SK-N-SH (cell line): ENCODE measurements at places on chromosomes 5 and 9. TPM values are rescaled to one million over a fixed set of nuclear protein-coding genes. Genes with fewer than 3 reads are reported as not detected.

DNA sequence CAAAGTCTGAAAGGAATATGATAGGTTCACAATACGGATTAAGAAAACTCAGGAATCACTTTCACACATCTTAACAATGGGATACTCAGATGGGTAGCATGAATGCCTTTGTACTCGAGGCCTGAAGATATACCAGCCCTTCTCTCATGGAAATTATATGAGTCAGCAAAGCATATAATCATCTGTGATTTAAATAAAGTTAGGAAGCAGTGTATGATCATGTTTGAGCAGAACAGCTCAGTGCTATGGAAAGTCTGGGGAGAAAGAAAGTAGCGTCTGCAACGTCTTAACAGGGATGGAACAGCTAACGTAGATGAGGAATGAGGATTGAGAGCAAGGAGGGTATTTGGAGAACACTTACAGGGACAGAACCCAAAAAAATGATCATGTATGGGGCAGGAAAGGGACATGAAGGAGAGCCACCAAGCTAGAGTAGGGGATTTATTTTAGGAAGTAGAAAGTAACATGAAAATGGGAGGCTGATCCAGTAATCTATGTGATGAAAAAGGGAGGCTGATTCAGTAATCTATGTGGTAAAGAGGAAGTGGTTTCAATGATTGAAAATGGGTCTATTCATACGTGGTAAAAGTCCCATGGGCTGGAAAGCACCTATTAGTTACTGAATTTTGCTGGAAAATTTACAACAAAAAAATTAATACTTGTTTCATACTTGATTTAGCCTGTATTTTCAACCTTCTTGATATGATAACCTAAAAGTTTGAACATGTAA is 85.9 kb downstream of the GNA14 start:
- no peak overlapping the region for H3K27ac ChIP-seq
- DNase-seq, result no peak
- no peaks in the 10 kb centered on the region; the same call in 1 of the 2 replicates for H3K4me1 ChIP-seq
- no peak overlapping the region for H3K4me3 ChIP-seq
- H3K36me3 ChIP-seq, result no peaks in the 10 kb centered on the region

The FREM1 gene
- 0.26 and 0.60 TPM in 2 replicates for polyA plus RNA-seq

- no peaks in the 10 kb centered on the region for H3K4me1 ChIP-seq
- no peak overlapping the region for H3K4me3 ChIP-seq
- no peak for DNase-seq
These were observed 9.1 kb downstream of the SPATA31E1 start for GRCh38 chr9:87891754-87892153.

The EQTN gene
- not detected in 2 replicates for polyA plus RNA-seq

DNA sequence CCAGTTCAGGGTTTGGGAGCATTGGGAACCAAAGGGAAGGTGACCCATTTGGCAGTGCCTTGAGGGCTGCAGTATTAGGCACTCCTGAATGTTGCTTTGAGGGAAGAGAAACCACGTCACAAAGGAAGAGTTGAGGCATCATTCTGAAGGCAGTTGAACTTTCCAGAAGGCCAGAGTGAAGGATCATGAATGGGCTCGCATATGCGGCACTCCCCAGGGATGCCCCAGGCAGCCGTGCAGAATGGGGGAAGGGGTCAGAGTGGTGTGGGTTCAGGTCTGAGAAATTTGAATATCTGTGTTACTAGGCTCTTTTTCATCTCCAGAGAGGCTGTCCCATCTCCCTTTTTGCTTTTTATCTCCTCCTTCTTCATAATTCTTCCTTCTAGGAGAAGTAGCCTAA is 60.6 kb upstream of the HMHB1 start:
- H3K27me3 ChIP-seq, result no peaks in the 10 kb centered on the region
- no peaks in the 10 kb centered on the region for H3K36me3 ChIP-seq
- no peak overlapping the region for H3K4me3 ChIP-seq
- no peak for DNase-seq
- H3K27ac ChIP-seq, result no peak overlapping the region
- no peaks in the 10 kb centered on the region; the same call in 1 of the 2 replicates for H3K4me1 ChIP-seq

GRCh38 chr9:71681708-71682272 is 86.5 kb downstream of the CEMIP2 start:
- peak overlapping the region; percentile 78 for H3K27ac ChIP-seq
- no peak for DNase-seq
- H3K36me3 ChIP-seq, result no peaks in the 10 kb centered on the region
- H3K4me1 ChIP-seq, result peaks cover 39% of the 10 kb centered on the region; the same call in 1 of the 2 replicates
- H3K4me3 ChIP-seq, result peak overlapping the region; percentile 25
- H3K27me3 ChIP-seq, result no peaks in the 10 kb centered on the region

DNA sequence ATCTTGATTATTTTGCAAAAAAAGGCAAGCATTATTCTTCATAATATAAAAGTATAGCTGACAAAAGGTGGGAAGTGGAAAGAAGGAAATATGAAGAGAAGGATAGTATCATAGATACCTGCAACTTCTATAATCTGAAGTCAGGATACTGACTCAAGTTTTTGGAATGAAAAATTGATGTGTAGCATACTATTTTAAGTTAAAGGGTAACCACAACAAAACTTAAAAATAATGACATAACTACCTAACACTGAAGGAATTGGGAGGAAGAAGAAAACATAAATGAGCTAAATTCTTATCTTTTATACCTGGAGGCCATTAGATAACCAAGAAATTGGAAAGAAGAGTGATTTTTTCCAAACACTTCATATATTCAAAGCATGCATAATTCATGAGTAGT is 51.8 kb upstream of the TLE1 start:
- no peak overlapping the region for H3K4me3 ChIP-seq
- no peaks in the 10 kb centered on the region for H3K36me3 ChIP-seq
- no peaks in the 10 kb centered on the region for H3K4me1 ChIP-seq

DNA sequence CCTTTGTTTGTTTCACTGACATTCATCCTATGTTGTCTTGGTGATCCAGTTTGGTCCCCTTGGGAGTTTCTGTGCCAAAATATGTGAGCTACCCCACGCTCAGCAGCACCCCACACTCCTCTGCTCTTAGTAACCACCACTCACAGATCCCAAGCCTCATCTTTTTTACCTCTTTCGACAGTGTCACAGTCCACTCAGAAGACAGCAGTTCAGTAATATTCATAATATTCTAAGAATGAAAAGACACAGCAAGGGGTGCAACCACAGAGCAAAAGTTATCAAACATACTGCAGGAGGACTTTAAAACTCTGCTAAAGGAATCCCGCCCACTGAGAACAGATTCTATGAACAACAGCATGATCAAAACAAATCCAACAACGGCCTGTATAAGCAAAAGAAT is 28.2 kb downstream of the RNF130 start:
- DNase-seq, result no peak
- peaks cover under 1% of the 10 kb centered on the region; the same call in 1 of the 2 replicates for H3K4me1 ChIP-seq
- peaks cover 4% of the 10 kb centered on the region; the same call in 1 of the 2 replicates for H3K36me3 ChIP-seq
- no peak overlapping the region for H3K4me3 ChIP-seq
- no peaks in the 10 kb centered on the region for H3K27me3 ChIP-seq

The NAIF1 gene
- polyA plus RNA-seq, result 14.6 and 14.8 TPM in 2 replicates

The KIF12 gene
- polyA plus RNA-seq, result 0.15 and 0.35 TPM in 2 replicates

DNA sequence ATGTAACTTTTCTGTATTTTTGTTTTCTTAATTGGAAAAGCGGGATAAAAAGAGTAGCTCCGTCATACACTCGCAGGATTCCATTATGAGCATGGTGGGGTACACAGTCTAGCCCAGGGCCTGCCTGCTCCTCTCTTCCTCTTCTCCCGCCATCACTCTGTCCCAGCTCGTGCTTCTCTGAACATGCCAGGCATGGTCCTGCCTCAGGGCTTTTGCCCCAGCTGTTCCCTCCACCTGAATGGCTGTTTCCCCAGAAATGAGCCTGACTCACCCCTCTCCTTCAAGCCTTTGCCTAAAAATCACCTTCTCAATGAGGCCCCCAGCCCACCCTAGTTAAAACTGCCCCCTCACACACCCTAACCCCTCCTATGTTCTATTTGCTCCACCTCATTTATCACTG is 4.5 kb downstream of the CORO2A start:
- DNase-seq, result no peak
- H3K4me3 ChIP-seq, result no peak overlapping the region
- no peak overlapping the region for H3K27ac ChIP-seq
- no peaks in the 10 kb centered on the region for H3K27me3 ChIP-seq
- peaks cover 12% of the 10 kb centered on the region; the same call in 1 of the 2 replicates for H3K4me1 ChIP-seq

DNA sequence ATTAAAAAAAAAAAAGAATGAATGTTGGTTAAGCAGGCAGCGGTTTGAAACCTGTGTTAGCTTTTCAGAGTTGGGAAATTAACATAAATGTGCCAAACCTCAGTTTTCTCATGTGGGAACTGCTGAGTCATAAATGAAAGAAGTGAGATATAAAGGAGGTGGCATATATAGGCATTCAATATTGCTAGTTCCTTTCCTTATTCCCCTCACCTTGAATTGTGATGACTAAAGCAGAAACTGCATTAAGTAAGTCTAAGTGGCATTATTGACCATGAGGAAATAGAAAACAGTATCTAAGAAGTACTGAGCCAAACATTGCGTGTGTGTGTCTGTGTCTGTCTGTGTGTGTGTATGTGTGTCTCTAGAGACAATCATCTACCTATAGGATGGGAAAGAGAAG is 691.2 kb downstream of the TLR4 start:
- no peaks in the 10 kb centered on the region for H3K27me3 ChIP-seq
- no peak for DNase-seq
- no peaks in the 10 kb centered on the region for H3K36me3 ChIP-seq
- no peak overlapping the region for H3K27ac ChIP-seq
- H3K4me3 ChIP-seq, result no peak overlapping the region

GRCh38 chr5:75707911-75708509 is 9.2 kb downstream of the POC5 start:
- DNase-seq, result no peak
- H3K27me3 ChIP-seq, result no peaks in the 10 kb centered on the region
- H3K4me1 ChIP-seq, result no peaks in the 10 kb centered on the region

DNA sequence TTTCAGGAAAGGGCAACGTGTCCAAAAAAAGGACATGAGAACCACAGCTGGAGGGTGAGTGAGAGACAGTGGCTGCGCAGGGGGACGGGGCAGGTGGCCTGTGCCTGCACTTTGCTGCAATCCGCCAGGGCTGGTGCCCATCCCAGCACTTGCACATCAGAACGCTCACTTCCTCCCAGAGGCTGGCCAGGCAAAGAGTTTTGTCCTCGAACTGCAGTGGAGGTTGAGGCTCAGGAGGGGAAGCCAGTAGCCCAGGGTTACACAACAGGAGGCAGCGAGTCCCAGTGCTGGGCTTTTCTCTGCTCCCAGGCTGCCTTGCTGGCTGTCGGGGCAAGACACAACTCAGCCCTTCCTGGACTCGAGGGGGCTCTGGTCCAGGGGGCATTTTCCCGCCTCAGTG is 33.1 kb downstream of the CRB2 start:
- H3K4me1 ChIP-seq, result no peaks in the 10 kb centered on the region
- no peaks in the 10 kb centered on the region for H3K36me3 ChIP-seq
- H3K27ac ChIP-seq, result no peak overlapping the region
- no peak for DNase-seq
- H3K4me3 ChIP-seq, result no peak overlapping the region
- no peaks in the 10 kb centered on the region for H3K27me3 ChIP-seq

DNA sequence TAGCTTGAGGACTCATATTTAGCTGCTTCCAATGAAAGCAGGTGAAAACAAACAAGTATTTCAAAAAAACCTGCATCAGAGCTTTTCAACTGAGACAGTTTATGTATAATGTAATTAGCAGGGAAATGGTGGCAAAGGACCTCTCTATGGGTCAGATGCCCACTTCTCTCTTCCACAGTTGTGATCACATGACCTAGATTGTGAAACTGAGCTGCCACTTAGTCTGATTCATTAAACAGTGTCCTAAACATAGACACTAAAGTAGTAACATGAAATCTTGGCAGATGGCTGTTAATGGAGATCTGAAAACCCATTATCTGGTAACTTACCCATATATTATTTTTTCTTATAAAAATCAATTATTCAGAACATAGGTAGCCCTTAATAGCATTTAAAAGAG is 663.6 kb upstream of the RIOK2 start:
- H3K27ac ChIP-seq, result no peak overlapping the region
- H3K4me3 ChIP-seq, result no peak overlapping the region
- H3K36me3 ChIP-seq, result no peaks in the 10 kb centered on the region
- DNase-seq, result no peak

DNA sequence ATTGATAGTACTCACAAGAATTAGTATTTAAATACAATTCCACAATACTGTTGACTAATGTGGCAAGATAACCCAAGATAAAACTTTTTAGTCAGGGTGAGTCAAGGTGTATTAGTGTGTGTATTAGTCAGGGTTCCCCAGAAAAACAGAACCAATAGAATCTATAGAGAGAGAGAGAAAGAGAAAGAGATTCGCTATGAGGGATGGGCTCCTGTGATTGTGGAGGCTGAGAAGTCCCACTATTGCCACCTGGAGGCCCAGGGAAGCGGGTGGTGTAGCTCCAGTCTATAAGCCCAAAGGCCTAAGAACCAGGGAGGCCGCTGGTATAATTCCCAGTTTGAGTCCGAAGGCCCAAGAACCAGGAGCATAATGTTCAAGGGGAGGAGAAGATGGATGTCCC is 10.0 kb upstream of the SHISAL2B start:
- no peak for DNase-seq
- no peaks in the 10 kb centered on the region for H3K36me3 ChIP-seq
- H3K27me3 ChIP-seq, result peaks cover 22% of the 10 kb centered on the region
- no peak overlapping the region for H3K4me3 ChIP-seq
- H3K4me1 ChIP-seq, result no peaks in the 10 kb centered on the region
- H3K27ac ChIP-seq, result no peak overlapping the region

The MARVELD2 gene
- polyA plus RNA-seq, result 0.07 TPM in 1 of 2 replicates, not detected in the other

GRCh38 chr9:138072161-138072842 is 194.7 kb downstream of the CACNA1B start:
- H3K4me3 ChIP-seq, result no peak overlapping the region
- no peak overlapping the region for H3K27ac ChIP-seq
- H3K27me3 ChIP-seq, result no peaks in the 10 kb centered on the region

GRCh38 chr5:122350496-122350895 is 38.5 kb downstream of the SNCAIP start:
- no peaks in the 10 kb centered on the region for H3K36me3 ChIP-seq
- no peak for DNase-seq
- H3K4me1 ChIP-seq, result peaks cover 20% of the 10 kb centered on the region
- peak overlapping the region; percentile 67 for H3K27ac ChIP-seq
- no peak overlapping the region for H3K4me3 ChIP-seq
